ENCODE measurements at places on chromosomes 11 and 22. TPM values are rescaled to one million over a fixed set of nuclear protein-coding genes. Genes with fewer than 3 reads are reported as not detected.

GRCh38 chr11:17347676-17348075 lies 3.9 kb upstream of the NCR3LG1 start:
- DNase-seq, result no peak

DNA sequence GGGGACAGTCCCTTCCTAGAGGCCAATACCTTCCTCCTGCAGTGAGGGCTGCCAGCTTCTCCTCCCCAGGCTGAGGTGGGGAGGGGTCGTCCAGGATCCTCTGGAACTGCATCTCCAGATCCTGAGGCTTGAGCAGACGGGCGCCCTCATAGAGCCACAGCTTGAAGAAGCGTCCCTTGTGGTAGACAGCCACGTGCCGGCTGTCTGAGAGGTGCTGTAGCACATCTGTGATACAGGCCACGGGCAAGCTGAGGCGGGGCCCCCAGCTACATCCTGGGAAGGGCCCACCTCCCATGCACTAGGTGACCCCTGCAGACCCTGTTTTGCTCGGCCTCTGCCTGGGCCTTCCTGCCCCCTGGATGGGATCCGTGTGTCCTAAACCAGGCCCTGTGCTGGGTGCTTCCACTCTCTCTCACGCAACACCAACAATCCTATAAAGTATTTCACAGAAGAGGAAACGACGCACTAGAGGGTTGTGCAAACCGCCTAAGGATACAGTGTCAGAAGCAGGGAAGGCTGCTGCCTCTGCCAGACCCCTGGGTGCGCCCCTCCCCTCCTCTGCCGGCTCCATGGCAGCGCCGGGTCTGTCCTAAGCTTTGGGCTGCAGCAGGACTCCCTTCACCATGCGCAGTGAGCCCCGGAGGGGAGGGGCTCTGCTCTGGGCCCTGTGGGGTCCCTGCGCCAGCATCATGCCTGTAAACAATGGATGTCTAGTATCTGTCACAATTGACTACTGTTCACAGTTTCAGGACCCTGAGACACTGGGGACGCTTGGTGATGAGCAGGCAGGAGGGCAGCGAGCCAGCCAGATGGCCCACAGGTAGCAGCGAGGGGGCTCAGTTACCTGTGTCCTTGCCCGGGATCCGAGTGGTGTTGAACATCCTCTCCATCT lies 4.5 kb downstream of the CPT1B start:
- DNase-seq, result no peak

Gene ROM1
- total RNA-seq, result 4.4 TPM

Gene TMEM191C
- 1.2 TPM for total RNA-seq
